Esophagus muscularis mucosa (tissue), 4 donors: ENCODE measurements at places on chromosomes 4 and X. TPM values are rescaled to one million over a fixed set of nuclear protein-coding genes. Genes with fewer than 3 reads are reported as not detected.

DNA sequence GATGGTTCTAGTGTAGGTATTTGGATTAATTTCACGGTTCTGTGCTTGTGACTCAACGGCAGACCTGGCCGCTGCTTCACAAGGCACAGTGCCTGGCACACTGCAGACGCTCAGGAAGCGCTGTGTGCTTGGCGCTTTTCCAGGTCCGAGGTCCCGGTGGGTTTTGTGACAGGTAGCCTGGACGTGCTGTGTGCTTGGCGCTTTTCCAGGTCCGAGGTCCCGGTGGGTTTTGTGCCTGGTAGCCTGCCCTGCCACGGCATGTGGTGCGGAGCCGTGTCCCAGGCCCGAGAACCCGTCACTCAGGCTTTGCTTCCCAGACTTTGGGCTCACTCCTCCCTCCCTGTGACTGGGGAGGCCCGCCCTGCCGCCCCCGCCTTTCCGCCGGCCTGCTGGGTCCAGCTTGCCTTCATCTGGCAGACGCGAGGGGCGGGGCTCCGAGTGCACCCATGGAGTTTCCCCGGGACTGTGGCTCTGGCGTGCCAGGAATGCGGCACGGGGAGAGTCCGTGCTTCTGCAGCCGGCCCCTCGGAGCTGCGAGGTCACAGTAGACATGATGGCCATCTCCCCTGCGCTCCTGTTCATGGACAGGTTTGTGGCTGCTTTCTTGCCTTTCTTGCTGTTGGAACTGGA is 44.2 kb downstream of the TBC1D14 start:
- no peak for DNase-seq
- peak overlapping the region; percentile 35 for H3K4me3 ChIP-seq
- H3K36me3 ChIP-seq = no peaks in the 10 kb centered on the region
- no peaks in the 10 kb centered on the region for H3K27me3 ChIP-seq

The TIGD4 gene
- 0.32 TPM for total RNA-seq

The FANCB gene
- 0.83 TPM for total RNA-seq

The SHOX gene
- total RNA-seq = not detected

DNA sequence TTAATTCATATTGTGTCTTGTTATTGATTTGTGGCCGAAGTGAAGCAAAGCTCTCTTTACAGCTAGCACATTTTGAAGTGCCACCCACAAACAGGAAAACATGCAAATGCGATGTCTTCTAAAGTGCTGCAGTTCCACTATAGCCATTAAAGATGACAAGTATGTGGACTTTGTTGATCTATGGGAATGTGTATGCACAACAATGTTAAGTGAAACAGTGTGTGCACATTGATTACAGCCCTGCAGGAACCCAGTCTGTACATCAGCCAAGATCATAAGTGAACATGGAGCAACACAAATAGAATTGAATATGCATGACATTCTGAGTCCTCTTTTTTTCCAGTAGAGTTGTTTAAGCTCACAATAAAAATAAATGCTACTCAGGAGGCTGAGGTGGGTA is 43.0 kb downstream of the TFDP3 start:
- peaks cover 3% of the 10 kb centered on the region for H3K4me1 ChIP-seq
- DNase-seq = no peak
- no peaks in the 10 kb centered on the region for H3K27me3 ChIP-seq
